A172 (cell line): ENCODE measurements at places on chromosomes 12 and 14.

DNA sequence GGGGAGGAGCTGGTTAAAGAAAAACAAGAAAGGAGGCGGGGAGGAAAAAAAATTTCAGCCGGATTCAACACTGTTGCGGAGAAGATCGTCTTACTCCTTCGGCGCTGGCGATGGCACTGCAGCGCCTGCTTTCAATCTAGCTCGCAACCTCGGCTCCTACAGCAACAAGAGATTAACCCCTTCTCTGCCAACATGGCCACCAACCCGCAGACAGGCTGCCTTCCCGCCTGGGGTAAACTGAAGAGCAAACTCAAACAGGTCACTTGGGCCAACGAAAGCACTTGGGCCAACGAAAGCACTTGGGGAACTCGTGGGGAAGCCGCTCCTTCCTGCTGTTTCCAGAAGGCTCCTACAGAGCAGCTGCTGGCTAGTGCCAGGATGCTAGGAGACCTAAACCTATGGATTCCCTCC, 73.7 kb downstream of the CIT start:
- DNase-seq, result no peak

- no peak for DNase-seq
Observed at GRCh38 chr12:55812088-55812487, 5.4 kb downstream of the SARNP start.

DNA sequence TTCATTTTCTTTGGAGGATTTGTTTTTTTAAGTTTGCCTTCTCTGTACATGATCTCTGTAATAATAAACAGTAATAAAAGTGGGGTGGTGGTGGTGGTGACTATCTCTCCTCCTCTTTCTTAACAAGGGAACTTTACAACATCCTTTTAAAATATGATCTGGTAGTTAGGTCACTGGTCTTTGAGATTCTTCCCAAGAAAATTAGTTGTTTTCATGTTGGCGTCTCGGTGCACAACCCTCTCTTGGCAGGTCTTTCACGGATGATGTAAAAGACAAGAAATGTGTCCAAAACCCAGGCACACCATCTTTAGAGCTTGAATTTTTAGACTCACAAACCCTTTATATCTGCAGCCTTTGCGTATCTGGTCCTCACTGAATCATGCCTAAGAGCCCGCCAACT, 488.5 kb upstream of the TBX3 start:
- DNase-seq, result no peak

- no peak for DNase-seq
Observed at GRCh38 chr12:4771172-4771959, 51.2 kb downstream of the GALNT8 start.

DNA sequence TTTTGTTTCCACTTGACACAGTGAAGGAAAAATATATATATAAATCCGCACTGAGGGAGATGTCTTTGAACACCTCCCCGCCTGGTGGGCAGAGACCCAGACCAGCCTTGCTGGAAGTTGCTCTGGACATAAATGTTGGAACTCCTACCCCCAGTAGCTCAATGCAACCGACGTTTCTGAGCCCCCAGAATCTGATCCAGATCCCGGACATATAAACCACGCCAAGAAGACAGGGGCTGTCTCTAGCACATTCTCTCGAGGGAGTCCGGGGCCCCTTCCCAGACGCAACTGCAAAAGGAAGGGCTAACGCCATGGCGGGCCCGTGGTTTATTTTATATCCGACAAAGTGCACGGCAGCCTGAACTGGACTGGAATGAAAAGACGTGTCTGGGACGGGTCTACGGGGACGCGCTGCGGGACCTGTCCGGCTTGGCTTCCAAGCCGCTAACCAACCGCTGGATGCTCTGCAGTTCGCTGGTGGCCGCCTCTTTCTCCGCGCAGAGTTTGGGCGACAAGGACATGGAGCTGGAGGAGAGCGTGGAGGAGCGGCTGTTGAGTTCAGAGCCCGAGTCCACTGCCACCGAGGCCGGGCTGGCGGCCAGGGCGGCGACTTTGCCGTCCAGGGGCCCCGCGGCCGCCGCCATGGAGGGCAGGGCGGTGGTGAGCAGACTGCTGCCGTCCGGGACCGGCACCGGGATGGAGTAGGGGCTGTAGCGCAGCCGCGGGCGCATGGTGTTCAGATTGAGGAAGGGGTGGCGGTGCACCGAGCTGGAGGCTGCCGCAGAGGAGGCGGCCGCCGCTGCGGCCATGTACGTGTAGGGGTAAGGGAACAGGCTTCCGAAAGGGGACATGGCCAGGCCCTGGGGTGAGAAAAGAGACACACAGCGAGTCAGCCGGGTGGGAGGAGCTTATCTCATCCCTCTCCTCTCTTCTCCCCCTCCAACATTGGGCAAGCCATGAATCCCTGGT, 12.2 kb downstream of the TBX3 start:
- no peak for DNase-seq

GRCh38 chr12:124233846-124234640, 60.9 kb upstream of the RFLNA start:
- peak; percentile 11 for DNase-seq

- no peak for DNase-seq
Observed at GRCh38 chr12:12685305-12685704, 10.7 kb downstream of the GPR19 start.

DNA sequence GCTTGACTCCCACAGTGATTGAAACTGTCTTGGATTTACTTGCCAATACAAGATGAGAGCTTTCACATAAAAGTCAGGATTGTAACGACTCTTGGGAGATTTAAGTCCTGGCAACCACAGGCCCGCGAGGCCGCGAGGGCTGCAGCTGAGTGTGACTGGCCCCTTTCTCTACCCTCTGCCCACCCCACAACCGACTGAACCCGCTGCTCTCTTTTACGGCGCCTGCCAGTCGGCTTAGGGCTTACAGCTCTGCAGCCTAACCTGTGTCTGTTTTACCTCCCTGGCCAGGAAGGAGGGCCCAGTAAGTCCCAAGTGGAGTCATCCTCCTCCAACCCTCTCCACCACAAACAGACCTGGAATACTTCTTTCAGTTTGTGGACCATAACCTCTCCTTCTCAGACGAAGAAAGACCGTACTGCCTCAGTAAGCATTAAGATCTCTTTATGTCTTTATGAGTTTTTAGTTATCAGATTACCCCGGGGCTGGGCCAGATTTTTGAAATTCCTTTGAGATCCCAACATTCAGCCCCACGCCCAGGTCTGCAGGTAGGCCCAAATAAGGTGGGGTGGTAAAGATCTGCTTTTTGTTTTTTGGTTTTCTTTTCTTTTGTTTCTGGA, 12.6 kb upstream of the TIGAR start:
- DNase-seq, result no peak

GRCh38 chr12:39464976-39465695, 22.2 kb upstream of the KIF21A start:
- DNase-seq, result no peak

- peak; percentile 30 for DNase-seq
Observed at GRCh38 chr14:40312296-40312695, 880.1 kb upstream of the FBXO33 start.

- DNase-seq, result no peak
Observed at GRCh38 chr12:131348646-131349045, 362.2 kb upstream of the SFSWAP start.

DNA sequence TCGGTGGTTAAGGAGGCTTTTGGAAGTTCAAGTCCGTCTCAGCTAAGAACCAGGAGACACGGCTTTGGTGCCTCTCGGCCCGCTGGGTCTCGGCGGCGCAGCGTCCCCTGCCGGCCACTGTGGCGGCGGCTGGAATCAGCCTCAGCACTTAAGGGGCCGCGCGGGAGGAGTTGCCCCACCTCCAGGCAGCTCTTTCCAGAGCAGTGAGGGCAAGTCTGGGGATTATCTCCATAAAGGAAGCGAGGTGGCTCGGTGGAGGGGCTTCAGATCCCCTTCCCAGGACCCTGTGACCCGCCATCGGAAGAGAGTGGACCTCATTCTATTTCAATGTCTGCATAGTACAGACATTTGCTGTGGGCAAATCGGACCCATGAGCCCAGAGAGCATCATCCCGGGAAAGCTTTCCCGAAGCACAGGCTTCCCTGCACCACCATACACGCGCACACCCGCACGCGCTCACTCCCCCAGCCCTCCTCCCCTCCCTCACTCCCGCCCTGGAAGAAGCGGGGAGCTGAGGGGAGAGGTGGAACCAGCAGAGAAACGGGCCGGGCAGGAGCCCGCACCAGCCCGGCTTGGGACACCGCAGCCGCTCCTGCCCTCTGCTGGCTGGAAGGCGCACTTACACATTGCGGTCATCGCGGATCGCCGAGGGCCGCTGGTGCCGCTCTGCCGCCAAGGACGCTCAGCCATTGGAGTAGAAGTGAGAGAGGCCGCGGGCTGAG, 15.9 kb downstream of the RNASE2 start:
- peak; percentile 55 for DNase-seq

DNA sequence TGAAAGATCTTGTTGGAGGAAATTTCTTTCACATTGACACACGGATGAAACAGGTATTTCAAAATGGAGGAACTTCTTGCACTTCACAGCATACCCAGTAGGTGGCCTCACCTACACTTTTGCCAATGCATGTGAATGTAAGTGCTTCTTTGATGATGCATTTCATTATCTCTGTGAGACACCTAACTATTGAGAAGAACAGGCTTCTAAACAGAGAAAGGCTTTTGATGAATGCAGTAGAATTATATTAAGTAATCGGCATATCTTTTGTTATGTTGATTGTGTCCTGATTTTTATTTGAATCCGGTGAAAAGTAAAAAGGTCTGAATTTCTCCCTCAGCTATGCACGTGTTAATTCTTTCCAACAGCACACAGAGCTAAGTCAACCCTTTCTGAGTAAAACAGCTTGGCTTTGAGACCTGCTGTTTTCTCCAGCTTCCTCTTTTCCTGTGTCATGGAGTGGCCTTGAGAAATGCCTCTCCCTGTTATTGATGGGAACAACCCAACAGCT, 399.0 kb downstream of the NAV3 start:
- DNase-seq, result peak; percentile 49

DNA sequence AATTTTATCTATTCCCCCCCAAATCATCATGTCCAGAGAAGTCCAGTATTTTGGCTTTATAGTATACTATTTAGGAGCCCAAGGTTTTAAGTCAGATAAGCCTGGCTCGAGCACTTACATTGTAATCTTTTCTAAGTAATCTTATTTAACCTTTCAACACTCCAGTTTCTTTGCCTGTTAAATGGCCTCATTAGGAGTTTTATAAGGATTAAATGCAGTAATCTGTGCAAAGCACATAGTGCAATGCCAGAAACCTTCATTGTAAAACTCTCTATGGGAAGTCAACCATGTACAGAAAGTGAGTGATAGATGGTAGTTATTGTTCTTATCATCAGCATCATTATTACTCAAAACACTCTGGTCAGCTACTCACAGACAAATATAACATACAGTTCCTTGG, 1330.4 kb downstream of the SLC16A7 start:
- no peak for DNase-seq

DNA sequence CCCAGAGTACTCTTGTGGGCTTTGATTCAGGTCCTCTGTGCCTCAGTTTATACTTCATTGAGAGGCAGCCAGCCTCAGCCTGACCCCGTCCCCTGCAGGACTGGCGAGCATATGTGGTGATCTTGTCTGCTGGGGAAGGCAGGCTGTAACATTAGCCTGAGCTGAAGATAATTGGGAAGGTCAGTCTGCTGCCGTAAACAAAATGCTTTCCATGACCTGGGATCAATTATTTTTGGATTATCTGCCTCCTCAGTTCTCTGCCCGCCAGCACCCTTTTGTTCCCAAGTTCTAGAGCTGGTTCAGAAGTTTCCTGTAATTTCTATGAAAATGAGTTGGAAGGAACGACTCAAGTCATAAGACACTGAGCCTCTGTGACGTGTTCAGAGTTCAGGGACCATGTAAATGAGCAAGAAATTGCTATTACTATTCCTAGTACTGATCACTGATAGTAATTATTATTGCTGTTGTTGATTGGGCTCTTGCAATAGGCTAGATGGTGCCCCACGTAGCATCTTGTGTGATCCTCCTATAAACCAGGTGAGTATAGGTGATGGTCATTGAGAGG, 4.5 kb downstream of the ORAI1 start:
- DNase-seq, result no peak

DNA sequence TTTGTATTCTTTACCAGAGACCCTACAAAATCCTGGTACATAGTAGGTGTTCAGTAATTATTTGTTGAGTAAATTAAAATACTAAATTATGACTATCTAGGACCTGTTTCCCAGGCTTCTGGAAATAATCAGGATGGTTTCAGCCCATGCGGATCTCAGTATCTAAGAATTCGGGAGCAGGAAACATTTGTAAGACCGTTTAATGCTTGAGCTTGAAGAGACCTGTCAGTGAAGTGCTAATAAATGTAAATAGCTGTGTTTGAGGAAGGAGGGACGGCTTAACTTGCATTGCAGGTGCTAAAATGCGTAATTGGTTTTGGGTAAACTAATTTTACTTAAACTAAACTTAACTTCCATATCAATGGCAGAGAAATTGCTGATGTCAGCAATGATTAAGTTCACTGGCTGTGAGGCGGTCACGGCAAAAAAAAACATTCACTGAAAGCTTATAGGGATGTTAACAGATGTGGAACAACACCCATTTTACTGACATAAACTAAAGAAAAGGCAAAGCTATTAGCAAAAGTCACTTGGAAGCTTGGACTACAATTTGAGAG, 28.6 kb upstream of the AEBP2 start:
- DNase-seq, result no peak

DNA sequence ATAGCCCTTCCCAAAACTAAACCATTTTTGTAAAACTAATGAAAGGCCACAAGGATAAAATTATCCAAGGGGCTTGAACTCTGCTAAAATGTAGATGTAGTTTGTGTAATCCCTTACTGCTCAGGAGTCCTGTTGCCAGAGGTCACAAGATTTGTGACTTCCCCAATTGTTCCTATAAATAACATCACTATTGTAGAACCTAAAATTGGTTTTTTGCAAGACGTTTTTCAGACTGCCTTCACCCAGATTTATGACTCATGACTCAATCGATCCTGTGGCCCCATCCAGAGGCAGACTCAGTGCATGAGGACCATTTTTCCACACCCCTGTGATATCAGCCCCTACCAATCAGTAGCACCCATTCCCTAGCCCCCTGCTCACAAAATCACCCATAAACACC, 61.5 kb upstream of the RASSF8 start:
- no peak for DNase-seq

DNA sequence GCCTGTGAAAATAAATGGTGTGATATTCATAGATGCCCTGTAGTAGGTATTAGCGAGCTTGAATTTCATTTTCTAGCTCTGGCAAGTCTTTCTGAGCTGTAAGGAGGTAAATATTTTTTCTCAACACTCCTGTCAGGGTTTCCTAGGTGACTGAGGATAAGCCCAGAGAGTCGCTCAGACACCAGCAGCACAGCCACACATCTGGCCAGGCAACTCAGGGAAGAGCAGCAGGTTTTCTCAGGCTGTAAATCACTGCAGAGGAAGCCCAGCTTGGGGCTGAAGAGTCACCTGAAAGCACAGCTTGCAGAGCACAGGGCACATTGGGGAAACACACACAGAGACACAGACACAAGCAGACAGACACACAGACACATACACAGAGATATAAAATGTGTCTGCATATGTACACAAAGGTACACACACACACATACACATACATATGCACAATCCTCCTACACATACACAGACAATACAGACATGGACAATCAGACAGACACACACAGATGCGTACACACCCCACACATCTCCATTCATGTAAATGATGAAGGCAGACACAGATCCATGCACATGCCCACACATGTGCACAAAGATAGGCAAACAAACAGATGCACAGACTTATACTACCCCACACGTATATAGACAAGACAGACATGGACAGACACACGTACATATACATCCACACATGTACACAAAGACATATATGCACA, 232.0 kb upstream of the TMTC1 start:
- no peak for DNase-seq
